Activated CD4-positive, alpha-beta T cell treated with anti-CD3 and anti-CD28 coated beads, Interleukin-2, amount 50 U/mL, for 1 hour (primary cell): ENCODE measurements at places on chromosomes 16 and 17.

DNA sequence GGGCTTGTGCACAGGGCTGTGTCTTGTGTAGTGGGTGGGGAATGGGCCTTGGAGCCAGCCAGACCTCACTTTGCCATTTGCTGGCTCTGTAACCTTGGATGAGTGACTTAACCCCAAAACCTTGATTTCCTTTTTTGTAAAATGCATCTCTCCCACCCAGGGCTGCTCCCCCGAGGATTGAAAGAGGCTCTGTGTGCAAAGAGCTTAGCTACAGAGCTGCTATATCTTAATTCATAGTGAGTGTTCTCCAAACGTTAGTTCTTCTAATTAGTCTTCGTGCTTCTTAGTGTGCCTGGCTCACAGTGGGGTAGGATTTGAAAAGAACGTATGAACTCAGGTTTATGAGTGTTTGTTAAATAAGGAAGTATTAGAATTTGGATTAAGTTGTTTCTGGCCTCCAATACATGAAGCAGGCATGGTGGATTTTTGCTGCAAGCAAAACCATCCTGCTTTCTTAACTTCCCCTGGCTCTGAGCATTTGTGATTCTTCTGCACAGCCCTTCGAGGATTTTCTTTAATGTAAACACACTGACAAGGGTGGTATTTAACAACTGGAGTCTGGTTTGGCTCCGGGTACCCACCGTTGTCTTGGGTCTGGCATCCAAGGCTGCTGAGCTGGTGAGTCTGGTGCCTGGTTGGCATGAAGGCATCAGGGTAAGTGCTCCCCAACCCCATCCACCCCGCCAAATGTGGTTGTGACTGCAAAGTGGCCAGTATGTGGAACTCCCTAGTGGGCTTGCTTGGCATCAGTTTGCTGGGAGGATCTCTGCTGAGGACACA, 29.7 kb downstream of the KSR1 start:
- no peak for DNase-seq

DNA sequence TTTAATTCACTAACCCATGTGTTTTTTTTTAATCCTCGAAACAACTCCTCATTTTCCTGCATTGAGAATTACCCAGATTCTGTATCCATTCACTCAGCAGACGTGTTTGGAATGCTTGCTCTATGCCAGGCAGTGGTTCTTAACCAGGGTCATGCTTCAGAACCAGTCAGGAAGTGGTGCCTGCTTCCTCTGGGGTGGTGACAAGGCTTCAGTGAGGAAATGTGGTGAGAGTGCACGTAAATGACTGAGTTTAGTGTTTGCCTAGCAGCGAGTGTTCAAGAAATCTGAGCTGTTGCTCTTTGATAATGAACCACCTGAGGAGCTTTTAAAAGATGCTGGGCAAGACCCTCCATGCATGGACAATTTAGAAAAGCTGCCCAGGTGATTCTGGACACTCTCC, 9.9 kb downstream of the ZFP90 start:
- peak; percentile 10 for DNase-seq

GRCh38 chr16:66418165-66418962, 8.7 kb upstream of the BEAN1 start:
- DNase-seq: no peak

DNA sequence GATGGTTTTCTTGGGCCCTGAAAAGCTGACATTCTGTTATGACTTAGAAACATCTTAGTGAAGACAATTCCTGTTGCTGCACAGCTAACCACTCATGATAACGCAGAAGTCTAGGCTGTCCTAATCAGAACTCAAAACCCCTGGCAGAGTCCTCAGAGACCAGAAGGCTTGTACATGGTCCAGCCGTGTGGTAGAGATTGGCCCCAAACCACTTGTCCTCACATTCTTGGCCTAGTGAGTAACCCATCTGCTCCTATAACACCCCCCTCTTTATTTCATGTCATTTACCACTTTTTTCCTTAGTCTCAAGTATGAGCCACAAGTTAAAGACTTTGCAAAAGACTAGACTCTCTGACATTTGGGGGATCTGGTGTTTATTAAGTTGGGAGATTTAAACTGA, 116.5 kb upstream of the ADAMTS18 start:
- no peak for DNase-seq

DNA sequence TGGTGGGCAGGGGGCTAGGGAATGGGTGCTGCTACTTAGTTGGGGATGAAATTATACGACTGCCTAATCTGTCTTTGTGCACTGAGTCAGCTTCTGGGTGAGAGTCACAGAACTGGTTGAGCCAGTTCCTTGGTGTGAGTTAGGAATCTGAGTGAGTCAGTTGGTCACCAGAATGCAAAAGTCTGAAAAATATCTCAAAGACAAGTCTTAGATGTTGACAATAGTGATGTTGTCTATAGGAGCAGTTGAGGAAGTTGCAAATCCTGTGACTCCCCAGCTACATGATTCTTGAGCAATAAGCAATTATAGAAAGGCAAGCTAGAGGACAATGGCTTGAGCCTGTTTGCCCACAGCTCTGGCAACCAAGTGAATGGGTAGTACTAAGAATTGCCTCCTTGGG, 399.2 kb downstream of the CNTNAP4 start:
- no peak for DNase-seq

- no peak for DNase-seq
Measured at GRCh38 chr16:11245988-11246387, 10.0 kb downstream of the SOCS1 start.

DNA sequence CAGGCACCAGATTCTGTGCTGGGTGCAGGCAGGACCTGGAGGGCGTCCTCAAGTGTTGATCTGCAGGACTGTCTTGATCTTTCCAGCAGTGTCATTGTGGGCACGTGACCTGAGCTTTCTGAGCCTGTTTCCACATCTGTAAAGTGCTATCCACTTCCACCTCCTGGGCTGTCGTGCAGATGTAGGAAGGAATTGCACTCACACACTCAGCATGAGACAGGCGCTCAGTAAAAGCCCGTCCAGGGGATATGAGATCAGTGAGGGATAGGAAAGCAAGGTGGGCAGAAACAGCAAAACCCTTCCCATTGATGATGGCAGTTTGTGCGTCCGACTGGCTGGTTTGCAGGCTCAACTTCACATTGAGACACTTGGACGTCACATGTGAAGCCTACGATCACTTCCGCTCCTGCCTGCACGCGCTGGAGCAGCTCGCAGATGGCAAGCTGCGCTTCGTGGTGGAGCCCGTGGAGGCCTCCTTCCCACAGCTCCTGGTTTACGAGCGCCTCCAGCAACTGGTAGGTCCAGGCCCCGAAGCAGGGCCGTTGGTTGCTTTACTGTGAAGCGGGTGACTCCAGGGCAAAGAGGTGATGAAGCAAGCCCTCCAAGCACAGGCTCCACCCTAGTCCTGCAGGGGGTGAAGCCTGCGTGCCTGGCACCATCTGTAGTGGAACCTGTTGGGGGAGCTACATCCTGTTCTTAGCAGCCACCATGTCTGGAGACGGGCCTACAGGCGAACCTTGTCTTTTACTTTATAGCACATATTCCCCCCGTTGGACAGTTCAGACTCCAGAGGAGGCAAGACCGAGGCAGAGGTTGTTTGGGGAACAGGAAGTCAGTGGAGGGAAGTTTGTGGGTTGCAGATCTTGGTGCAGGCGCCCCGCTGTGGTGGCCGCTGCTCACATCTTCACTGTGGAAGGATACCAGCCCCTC, 23.0 kb downstream of the METTL22 start:
- DNase-seq: no peak

DNA sequence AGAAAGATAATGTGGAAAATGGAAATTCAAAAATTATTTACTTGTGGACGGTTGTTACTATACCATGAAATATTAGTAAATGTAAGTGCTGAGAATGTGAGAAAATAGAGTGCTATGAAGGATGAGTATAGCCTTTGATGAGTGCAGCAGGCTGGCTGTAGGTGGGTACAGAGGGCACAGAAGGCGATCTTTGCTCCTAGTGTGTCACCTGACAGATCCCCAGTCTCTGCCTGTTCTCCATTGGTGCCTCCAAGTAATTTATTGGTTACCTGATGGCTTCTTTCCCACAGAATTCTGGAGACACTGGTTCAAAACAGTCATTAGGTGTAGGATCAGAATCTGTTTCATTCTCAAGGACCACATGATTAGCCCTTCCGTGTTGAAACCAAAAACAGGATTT, 28.9 kb downstream of the ABCA9 start:
- DNase-seq: no peak

GRCh38 chr17:81380666-81381518, 14.4 kb upstream of the BAHCC1 start:
- DNase-seq: no peak

- no peak for DNase-seq
Measured at GRCh38 chr17:68540981-68541380, 28.8 kb downstream of the PRKAR1A start.

DNA sequence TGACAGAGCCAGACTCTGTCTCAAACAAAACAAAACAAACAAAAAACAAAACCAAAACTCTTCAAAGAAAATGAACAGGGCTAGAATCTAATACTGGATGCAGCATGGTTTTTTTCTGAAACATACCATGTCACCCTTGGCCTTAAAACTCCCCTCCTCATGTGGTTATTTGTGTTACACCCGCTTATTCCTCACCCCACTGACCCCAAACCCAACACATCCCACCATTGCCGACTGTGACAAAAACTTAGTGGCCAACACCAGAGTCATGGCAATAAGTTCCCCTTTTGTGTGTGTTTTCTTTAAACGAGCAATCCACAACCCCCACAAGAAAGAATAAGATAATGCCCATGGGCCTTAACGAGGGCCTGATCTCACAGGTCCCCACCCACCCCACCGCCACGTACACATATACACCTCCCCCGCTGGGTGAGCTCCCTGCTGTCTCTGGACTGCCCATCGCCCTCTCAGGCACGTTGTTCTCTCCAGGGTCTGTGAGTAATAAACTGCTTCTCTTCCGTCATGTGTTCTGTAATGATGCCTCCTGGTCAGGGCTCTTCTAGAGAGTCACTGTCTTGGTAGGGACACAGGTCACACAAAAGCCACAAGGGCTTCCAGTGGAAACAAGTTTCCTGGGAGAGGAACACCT, 16.8 kb upstream of the ENGASE start:
- DNase-seq: no peak

GRCh38 chr16:14196011-14196410, 124.9 kb downstream of the MRTFB start:
- DNase-seq: no peak

DNA sequence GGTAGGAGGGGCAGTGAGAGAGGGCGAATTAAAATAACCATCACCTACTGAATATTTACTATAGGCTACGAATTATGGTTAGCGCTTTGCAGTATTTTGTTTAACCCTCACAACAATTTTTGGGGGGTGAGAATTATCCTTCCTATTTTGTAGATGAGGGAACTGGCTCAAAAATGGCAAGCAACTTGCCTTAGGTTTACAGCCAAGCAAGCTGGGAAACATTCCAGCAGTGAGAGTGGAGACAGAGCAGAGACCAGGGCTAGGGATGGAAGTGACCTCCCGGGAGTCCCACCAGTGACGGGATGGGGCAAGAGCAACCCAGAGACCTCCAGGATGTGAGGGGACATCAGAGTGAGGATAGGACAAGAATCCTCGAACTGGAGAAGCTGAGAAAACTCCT, 352 bp upstream of the VMO1 start:
- no peak for DNase-seq

GRCh38 chr17:19017804-19018599, 13.4 kb upstream of the FAM83G start:
- DNase-seq: no peak

DNA sequence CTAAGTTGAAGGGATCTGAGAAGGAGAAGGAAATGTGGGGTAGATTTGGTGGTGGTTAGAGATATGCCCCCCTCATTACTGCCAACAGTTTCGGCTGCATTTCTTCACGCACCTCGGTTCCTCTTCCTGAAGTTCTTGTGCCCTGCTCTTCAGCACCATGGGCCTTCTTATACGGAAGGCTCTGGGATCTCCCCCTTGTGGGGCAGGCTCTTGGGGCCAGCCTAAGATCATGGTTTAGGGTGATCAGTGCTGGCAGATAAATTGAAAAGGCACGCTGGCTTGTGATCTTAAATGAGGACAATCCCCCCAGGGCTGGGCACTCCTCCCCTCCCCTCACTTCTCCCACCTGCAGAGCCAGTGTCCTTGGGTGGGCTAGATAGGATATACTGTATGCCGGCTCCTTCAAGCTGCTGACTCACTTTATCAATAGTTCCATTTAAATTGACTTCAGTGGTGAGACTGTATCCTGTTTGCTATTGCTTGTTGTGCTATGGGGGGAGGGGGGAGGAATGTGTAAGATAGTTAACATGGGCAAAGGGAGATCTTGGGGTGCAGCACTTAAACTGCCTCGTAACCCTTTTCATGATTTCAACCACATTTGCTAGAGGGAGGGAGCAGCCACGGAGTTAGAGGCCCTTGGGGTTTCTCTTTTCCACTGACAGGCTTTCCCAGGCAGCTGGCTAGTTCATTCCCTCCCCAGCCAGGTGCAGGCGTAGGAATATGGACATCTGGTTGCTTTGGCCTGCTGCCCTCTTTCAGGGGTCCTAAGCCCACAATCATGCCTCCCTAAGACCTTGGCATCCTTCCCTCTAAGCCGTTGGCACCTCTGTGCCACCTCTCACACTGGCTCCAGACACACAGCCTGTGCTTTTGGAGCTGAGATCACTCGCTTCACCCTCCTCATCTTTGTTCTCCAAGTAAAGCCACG, 28.3 kb downstream of the STH start:
- DNase-seq: no peak

- DNase-seq: no peak
Measured at GRCh38 chr17:69961501-69962145, 113.4 kb upstream of the KCNJ16 start.

GRCh38 chr17:75979705-75980187, 706 bp downstream of the TEN1 start:
- DNase-seq: no peak

DNA sequence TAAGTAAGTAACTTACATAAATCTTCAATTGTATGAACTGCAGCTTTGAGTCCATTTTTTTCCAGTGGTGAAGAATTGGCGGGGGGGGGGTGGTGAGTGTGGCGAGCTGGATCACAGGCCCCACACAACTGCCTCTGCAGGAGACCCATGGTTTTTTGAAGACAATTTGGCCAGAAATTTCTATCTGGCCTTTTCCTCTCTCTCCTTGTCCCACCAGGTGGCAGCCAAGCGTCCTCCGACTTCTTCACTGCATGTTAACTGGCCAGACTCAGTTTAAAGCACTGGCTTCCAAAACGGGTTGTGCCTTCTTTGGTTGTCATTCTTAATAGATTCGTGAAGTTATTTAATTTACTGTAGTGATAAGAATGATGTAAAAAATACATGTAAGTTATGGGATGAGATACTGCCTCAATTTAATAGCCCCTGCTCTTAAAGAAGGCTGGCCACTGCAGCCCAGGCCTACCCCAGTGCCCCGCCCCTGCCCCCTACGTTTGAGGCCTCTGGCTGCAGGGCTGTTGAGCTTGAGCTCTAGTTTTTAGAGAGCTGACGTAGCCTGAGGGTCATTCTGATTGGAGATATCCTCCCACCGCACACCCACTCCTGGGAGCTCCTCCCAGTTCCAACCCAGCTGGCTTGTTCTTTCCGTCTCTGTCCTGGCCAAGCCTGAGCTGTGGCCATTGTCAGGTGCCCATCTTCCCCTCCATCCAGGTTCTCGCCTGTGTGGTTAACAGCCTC, 36.4 kb downstream of the AKAP1 start:
- no peak for DNase-seq

GRCh38 chr17:31385428-31386285, 5.8 kb upstream of the RAB11FIP4 start:
- DNase-seq: no peak

- no peak for DNase-seq
Measured at GRCh38 chr17:81046770-81047359, 11.9 kb downstream of the BAIAP2 start.
